ENCODE measurements at places on chromosomes 12 and 14.

- DNase-seq = no peak
Observed at GRCh38 chr14:75258079-75258802, 20.4 kb upstream of the FOS start.

GRCh38 chr14:47039336-47039735 is 387.8 kb upstream of the RPL10L start:
- no peak for DNase-seq

- DNase-seq = no peak
Observed at GRCh38 chr12:32534698-32535097, 135.3 kb downstream of the FGD4 start.

GRCh38 chr12:116629480-116629879 is 70.3 kb downstream of the MAP1LC3B2 start:
- DNase-seq = no peak

DNA sequence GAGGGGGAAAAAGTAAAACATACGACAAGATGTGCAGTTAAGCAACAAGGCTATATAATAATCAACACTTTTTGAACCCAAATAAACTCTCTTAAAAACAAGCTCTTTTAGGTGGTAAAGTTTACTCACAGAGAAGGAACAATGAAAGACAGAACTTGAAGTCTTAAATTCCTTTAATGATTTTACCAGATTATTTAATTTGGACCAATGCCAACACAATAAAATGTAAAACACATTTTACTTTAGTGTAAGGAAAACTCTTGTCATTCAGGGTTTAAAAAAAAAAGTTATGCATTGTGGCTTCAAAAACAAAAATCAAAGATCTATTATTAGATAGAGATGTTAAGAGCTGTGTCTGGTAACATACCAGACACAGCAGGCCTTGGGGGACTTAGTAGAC is 13.1 kb downstream of the TSPAN8 start:
- DNase-seq = no peak

- DNase-seq = no peak
Observed at GRCh38 chr12:50282721-50283228, 545 bp downstream of the LIMA1 start.

GRCh38 chr12:26571560-26571959 is 261.4 kb downstream of the ITPR2 start:
- no peak for DNase-seq

DNA sequence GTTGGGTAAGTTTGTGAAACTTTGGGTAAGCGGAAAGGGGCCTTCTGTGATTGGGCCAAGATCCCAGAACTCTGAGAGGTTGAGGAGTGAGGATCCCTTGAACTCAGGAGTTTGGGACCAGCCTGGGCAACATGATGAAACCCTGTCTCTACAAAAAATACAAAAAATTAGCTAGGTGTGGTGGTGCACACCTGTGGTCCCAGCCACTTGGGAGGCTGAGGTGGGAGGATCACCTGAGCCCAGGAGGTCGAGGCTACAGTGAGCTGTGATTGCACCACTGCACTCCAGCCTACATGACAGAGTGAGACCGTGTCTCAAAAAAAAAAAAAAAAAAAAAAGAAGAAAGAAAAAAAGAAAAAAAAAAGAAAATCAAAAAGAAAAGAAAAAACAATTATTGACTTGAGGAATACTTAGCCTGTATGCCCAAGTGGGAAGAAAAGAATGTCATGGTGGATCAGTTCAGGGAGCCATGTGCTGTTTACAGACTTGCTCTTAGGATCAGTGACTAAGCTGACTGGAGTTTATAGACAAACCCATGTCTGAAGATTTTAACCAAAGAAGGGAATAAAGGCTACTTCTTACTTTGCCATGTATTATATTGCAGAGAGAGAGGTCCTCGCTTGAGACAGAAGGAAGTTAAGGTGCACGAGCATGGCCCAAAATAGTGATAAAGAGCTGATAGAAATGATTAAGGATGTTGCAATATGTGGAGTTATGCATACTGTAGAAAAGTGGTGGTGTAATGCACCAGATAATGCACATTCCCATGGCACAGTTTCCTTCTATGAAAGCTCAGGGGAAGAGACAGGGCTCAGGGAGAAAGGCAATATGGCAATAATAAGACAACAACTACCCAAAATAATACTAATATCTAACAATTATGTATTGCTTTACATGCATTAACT is 881 bp downstream of the HSD17B6 start:
- DNase-seq = no peak

- no peak for DNase-seq
Observed at GRCh38 chr14:34983148-34983760, 462 bp downstream of the SRP54 start.

DNA sequence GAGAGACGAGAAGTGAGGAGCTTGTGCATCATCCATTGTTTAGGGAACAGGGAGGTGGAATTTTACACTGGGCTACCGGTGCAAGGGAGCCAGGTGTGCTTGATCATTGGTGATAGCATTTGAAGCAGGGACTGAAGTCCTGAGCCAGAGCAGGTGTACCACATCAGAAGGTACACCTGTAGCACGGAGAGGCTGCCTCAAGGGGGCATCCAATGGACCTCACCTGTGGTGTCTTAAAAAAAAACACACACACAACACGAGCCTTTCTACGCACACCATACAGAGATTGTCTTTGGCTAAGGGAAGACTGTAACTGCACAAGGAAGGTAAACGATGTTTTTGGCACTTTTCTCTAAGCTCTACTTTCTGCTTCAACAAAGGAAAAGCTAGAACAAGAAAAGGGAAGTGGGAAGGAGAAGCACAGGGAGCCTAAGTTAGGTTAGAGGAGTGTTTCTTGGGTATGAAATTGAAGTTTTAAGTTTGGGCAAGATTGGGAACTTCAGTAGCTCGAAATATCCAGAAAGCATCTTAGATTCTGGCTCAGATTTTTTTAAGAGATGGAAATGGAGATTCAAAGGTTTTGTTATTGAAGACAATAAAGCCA is 334.3 kb upstream of the FBXO33 start:
- no peak for DNase-seq

DNA sequence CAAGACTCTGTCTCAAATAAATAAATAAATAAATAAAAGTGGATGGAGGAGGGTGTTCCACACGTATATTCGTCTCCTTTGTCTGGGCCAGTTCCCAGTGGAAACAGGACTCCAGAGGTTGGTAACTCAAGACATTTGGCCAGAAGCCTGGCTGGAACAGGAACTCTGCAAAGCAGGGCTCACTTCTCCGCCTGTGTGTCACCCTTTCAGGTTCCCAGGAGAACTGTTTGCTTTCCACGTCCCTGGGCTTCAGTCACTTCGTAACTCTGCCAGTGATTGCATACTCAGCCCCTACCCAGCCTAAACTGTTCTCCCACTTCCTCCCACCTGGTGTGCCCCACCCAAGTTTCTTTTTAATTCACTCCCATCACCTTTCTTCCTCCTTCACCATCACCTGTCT is 7.0 kb upstream of the UBE2N start:
- DNase-seq = no peak

DNA sequence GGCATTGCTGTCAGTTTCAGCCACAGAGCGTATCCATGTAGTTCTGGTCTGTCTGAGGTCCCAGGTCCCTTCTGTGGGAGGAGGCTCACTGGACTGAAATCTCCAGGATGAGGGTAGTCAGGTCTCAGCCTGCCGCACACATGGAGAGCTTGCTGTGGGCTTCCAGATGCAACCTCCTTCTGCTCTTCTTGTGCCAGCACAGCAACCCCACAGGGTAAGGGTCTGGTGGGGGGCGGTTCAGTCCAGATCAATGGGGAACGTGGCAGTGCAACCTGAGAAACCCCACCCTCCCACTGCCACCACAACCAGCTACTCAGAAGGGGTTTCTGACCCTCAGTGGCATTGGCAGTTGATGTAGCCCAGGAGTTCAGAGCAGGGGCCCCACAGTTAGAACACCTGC is 61.2 kb downstream of the BEGAIN start:
- DNase-seq = no peak

DNA sequence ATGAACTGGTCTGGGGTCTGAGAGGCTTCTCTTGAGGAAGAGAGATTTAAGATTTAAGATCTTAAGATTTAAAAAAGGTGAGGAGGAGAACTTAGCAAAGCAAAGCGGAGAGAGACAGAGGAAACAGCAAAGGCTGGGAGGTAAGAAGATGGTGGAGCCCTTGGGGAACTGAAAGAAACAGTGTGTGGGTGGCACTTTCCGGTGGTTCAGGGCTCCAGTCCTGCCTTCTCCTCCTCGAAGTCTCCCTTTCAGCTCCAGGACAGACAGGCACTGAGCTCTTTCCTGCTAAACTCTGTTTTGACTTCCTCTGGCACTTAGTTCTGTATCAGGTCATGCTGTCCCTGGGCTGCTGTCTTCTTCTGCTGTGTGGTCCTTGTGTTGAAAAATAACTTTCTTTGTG is 298.7 kb upstream of the SRRM4 start:
- DNase-seq = no peak

DNA sequence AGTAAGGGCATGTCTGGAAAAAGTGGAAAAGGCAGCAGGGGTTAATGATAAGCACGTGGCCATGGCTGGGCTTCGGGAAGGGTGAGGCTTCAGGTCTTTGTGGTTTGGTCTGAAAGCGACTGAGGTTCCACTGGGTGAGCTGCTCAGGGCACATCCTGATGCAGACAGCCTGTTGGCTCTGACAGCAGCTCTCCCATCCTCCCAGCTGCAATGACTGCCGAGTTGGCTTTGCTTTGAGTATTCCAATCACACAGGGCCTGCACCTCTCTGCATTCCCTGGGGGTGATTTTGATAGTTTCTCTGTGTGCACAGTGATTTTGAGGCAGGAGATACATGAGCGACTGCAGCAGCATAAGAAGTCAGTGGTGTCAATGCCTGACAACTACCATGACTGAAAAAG is 390.7 kb downstream of the APAF1 start:
- no peak for DNase-seq

DNA sequence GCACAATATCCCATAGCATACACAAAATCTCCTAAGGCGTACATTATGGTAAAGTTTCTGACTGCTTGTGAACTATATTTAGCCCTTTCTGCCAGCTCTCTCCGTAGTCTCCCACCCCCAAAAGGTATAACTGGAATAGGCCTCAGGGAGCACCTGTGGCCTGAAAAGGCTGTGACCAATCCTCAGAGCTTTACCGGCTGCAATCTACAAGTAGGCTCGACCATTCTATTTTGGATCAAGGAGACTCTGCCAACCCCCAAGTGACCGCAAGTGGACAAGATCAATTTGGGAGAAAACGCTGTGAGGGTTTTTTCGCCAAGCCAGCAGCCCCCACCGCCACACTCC is 1.2 kb downstream of the PPTC7 start:
- DNase-seq = no peak

GRCh38 chr14:103161054-103161397 is 37.8 kb downstream of the TNFAIP2 start:
- DNase-seq = no peak

GRCh38 chr14:75461303-75461702 is 33.5 kb downstream of the JDP2 start:
- DNase-seq = no peak

- no peak for DNase-seq
Observed at GRCh38 chr12:121568971-121569751, 11.7 kb downstream of the KDM2B start.

GRCh38 chr14:24055971-24056799 is 4.4 kb downstream of the CARMIL3 start:
- DNase-seq = no peak

DNA sequence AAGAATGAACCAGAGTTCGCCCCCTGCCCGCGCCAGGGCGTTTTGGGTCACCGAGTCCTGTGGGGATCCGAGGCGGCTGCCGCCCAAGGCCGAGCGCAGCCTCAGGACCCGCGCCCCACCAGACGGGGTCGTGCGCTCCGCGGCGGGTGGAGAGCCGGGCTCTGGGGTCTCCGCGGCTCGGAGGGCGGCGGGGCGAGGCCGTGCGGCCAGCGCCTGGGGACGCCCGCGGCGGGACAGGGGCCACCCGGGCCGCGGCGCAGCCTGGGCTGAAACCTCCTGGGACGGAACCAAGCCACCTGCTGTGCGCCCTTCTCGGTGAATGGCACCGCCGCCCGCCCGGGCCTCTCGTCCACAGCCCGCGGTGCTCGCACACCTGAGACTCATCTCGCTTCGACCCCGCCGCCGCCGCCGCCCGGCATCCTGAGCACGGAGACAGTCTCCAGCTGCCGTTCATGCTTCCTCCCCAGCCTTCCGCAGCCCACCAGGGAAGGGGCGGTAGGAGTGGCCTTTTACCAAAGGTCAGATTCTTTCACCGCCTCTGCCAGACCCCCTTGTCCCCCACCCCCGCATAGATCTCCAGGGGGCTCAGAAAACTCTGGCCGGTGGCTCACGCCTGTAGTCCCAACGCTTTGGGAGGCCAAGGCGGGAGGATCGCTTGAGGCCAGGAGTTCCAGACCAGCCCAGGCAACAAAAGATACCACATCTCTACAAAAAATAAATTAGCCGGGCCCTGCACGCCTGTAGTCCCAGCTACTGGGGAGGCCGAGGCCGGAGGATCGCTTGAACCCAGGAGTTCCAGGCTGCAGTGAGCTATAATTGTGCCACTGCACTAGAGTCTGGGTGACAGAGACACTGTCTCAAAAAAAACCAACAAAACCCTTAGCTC is 901 bp downstream of the B3GNT4 start:
- no peak for DNase-seq

DNA sequence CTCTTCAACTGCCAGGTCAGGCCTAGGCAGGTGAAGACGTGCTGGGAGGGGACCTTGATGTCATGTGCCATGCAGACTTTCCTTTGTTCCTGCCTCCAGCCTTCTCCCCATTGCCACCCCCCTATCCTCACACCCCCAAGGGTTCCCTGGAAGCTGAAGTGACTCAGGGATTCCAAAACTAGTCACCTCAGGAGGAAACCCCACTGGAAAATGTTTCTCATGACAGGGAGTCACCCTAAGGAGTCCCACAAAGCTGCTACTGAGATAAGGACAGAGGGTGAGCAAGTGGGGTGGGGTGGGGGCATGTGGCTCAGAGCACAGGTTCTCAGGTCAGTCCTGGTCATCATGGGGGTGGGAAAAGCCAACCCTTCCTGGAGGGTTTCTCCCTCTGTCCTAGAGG is 2.4 kb upstream of the IL25 start:
- DNase-seq = no peak

- DNase-seq = no peak
Observed at GRCh38 chr14:100861188-100861936, 35.4 kb downstream of the MEG3 start.

DNA sequence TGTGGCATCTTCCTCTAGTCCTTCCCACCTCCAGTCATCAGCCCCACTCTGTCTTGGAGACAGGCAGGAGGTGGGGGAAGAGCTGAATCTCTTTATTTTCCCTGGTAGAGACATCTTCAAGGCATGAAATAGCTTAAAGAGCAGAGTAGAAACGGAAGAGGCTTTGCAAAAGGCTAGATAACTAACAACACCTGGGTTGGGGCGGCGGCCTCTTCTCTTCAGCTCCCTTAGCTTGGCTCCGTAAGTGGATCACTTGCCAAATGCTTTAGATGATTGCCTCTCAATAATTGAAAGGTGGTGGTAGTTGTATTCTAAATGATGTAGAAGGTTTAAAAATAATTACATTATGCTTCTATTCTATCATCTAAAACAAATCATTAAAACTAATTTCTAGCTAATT is 36.1 kb downstream of the SSPN start:
- no peak for DNase-seq

- no peak for DNase-seq
Observed at GRCh38 chr12:71010143-71010479, 89.6 kb upstream of the PTPRR start.

DNA sequence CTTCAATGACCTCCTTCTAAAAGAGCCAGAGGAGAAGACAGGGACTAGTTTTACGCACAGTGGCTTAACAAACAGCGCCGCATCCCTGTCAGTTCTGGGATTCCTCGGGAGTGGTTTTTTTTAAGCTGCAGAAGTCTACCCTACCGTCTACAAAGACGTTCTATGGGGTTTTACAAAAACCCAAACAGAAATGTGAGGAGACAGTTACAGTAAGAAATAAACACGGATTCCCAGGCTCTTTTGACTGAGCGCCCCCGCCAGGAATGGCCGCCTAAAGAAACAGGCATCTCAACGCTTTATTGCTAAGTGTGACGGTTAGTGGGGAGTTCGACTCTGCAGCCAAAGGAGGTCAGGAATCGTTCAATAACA is 484 bp downstream of the ALKBH1 start:
- no peak for DNase-seq

Data from stimulated activated CD4-positive, alpha-beta T cell treated with anti-CD3 and anti-CD28 coated beads, Interleukin-12 subunit alpha, Interleukin-12 subunit beta, amount 100 ng/mL, for 48 hours (primary cell).